ENCODE measurements at places on chromosomes 1 and 21. TPM values are rescaled to one million over a fixed set of nuclear protein-coding genes. Genes with fewer than 3 reads are reported as not detected.

- no peak for DNase-seq
Observed at GRCh38 chr1:46774297-46774696, 24.5 kb upstream of the CYP4B1 start.

DNA sequence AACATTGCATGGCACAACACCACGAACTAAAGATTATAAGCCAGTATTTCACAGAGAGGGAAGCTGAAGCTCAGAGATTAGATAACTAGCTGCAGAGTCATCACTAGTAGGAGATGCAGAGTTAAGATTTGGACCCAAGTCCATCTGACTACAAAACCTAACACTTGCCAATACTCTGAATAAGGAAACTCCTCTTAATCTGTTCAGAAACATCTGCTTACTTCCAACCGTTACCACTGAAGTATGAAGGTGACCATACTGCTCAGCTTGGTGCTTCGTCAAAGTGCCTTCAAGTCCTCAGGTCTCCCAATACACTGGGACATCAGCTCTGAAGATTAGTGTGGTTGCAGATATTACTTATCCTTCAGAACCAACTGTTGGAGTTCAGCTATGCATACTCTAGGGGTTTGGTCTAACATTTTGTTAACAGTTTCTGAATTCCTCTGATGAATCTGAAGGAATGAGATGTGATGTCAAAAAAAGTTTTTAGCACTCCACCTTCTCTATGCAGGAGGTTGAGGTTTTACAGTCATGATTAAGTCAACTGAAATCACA, 179.6 kb downstream of the TPR start:
- DNase-seq: no peak

GRCh38 chr1:57623791-57624538, 200.1 kb upstream of the DAB1 start:
- DNase-seq: no peak

DNA sequence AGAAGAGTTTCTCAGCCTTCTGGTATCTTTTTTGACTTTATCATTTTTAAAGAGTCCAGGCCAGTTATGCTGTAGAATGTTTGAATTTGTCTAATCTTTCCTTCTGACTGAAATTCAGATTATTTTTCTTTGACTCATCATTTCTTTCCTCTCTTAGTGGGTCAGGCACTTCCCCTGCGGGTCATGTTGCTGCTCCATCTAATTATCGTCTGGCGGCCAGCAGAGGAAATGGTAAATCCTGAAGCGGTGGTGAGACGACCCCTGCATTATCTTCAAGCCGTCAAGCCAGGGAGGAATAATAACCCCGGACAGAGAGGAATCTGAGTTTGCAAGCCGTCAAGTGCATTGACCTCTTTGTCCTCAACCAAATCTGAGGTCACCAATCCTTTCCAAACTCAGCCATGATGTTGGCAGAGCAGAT, 102.1 kb downstream of the ADSS2 start:
- DNase-seq: no peak

- no peak for DNase-seq
Observed at GRCh38 chr1:63405021-63405420, 37.6 kb downstream of the ALG6 start.

- DNase-seq: no peak
Observed at GRCh38 chr1:113981962-113982931, 3.0 kb downstream of the OLFML3 start.

DNA sequence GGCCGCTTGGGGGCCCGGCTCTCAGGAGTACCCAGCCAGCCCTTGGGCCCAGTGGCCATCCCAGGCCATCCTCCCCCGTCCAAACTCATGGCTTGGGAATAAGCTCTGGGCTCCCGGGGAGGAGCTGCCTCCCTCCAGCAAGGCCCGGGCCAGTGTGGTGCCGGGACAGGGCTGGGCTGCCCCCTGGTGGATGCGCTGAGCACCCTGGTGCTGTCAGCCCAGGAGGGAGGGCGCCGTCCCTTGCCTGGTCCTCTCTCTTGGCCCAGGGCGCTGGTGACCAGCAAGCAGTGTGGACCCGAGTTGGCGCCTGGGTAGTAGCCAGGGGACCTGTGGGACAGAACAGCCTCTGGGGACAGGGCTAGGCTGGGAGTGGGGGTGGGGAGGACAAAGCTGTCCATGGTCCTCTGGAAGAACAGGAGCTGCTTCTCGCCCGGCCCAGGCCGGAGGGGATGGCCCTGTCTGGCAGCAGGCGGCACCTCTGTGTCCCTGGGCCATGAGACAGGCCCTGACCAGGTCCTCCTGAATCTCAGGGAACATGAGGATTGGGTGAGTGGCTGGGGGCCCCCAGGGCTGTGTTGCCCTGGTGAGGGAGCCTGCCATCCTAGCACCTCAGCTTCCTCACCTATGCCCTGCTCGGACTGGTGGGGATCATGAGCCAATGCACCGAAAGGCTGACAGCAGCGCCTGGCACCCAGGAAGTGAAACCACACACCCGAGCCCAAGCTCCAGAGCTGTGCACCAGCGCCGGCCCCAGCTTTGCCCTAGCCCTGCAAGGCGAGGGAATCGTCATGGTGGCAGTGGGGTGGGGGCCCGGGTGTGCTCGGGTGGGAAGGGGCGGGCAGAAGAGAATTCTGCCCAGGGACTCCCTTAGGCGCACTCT, 9.4 kb downstream of the MORN1 start:
- peak; percentile 75 for DNase-seq

- DNase-seq: no peak
Observed at GRCh38 chr1:36653850-36654249, 171.1 kb upstream of the CSF3R start.

- DNase-seq: no peak
Observed at GRCh38 chr1:61181067-61182038, 99.0 kb downstream of the NFIA start.

DNA sequence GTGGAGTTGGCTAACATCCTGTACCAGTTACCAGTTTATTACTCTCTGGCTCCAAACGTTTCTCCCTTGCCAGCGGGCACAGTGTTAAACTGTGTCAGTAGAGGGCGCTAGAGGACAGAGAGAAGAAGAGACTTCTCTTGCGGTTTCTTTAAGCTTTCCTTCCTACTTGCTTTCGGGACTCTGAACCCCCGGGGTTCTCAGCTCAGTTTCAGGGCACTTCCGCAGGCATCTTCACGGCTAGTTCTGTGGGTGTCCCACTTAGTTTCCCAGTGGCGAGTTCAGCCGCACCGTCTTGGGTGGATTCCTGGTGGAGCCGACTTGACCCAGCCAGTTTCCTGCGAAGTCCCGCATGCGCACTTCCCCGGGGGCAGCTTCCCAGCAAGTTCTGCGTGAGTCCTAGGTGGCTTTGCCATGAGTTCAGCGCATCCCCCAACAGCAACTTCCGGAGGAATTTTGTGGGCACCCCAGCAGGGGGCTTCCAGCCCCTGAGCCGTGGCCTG, 37.9 kb upstream of the BTG2 start:
- DNase-seq: peak; percentile 78

DNA sequence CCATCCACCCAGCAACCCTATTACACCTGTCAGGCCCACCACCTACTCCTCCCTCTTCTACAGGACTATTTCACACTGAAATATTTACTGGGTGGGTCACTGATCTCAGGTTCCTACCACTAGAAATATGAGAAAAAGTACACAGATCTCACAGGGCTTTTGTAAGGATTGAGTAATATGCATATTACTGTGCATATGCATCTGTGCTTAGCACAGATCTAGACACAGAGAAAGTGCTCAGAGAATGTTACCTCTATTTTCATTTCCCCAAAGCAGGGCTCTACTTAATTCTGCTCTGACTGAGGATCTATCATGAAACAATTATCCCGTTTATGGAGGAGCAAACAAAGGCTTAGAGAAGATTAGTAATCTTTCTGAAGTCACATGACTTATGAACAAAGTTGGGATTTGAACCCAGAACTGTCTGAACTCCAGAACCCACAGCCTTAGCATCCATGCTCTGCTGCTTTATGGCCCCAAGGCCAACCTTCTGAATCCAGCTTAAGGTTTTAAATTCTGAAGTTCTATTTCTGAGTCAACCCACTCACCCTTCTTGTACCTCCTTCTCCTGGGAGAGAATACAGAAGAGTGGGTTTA, 11.8 kb downstream of the TSSK3 start:
- DNase-seq: no peak

- no peak for DNase-seq
Observed at GRCh38 chr21:15054606-15055239, 10.1 kb downstream of the NRIP1 start.

DNA sequence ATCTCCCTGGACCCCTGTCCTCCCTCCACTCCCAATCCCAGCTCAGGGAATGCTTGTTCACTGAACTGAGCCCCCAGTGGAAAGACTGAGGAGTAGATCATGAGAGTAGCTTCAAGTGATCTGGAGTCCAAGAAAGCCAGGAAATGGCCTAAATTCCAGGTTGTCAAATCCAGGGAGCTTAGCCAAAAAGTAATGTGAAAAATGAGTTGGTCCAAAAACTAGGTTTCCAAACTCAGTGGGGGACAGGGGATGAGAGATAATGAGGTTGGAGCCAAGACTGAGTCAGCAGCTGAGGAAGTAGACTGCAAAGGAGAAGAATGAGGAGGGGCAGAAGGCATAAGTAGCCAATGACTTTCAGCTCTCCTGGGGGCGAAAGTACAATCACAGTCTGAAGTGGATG, 284.1 kb upstream of the BEND5 start:
- DNase-seq: no peak

DNA sequence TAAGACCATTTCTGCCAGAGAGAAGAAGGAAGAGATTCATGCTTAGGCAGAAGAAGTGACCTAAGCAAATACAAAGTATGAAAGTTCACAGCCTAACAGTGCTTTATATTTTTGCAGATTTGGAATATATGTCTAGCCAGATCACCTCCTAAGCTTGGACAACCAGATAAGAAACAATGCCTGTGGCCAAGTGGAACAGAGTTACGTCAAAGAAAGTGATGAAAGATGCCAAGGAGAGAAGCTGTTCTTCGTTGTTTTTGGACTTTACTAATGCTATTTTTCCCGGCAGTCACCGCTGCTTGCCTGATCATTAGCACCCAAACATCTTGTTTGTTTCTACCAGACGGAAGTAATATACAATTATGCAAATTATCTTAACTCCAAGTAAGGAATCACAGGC, 489.2 kb upstream of the C1orf87 start:
- DNase-seq: no peak

DNA sequence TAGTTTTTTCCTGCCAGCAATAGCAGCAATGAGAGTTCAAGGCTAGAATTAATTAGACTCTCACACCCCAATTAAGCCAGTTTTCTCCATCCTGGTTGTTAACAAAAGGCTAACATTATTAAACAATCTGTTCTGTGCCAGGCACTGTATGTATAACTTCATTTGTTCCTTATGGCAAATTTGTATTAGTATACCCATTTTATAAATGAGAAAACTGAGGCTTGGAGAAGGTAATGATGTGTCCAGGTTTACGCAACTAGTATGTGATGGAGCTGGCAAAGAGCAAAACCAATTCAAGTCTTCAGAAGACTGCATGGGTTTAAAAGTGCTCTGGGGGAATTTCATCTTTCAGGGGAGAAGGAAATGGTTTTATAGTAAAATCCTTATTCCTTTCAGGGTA, 38.3 kb upstream of the SLC9A1 start:
- no peak for DNase-seq

DNA sequence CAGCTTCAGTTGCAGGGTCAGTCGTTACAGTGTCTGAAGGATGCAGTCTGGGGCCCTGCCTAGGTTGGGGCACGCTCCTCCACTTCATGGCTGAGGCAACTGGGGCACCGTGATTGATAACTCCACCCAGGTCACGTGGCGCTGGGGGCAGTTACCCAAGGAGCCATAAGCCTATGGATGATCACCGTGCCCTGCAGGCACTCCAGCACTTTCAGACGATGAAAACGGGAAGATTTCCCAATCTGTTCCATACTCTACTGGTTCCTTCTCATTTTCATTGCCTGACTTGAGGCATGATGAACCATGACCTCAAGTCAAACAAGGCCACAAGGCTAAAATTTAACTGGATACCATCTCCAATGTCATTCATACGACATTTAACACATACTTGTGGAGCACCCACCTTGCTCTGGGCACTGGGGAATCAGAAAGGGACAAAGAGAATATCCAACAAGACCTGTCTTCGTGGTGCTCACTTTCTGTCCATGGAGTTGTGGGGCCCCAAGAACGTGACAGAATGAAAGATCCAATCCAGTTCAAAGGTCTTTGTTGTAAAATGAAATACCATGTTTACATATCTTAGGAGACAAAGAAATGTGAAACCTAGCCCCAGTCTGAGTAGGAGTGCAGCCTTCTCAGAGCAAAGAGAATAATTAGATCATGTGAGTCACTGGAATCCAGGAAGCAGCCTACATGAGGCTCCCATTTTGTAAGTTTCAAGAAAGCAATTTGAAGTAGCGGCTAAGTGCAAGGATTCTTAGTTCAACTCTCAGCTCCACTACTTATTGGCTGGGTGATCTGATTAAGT, 39.4 kb upstream of the SPOCD1 start:
- DNase-seq: no peak

DNA sequence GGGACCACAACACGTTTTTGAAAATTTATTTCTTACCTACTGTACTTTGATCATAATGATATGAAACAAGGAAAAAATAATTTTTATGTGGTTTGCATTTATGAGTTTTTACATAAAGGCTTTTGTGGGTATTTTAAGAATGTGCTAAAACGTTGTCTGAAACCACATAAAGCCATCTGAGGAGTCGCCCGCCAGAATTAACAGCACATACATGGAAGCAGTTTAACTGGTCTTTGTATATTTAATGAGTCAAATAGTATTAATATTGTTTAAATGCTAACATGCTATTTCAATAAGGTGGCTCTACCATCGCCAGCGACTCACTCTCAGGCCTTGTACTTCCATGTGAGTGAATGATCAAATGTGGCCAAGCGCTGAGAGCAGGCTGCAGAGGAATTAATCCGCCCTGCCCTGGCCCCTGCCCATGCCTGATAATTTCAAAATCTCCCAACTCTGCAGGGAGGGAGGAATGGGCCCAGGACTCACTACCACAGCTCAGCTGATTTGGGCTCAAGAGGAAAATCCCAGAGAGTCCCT, 49.6 kb downstream of the SLC66A1 start:
- no peak for DNase-seq

DNA sequence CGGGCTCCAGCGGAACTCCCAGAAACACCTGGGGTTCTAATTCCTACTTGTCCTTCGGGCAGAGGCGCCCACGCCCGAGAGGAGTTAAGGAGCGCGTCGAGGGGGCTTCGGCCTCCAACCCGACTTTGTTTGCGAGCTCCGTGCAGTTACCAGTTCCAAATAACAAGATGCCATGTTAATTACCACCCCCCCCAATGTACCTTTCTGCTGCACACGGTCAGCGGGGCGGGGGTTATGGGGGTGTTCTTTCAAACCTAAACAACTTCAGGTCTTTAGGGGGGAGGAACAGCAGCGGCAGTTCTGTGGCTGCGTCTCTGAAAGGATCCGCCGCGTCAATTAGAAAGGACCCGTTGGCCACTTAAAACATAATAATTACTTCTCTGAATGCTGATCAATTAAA, 114.8 kb downstream of the PRDM16 start:
- DNase-seq: no peak

Gene GPR61
- total RNA-seq: not detected

Gene CRYAA
- not detected for total RNA-seq

Gene LORICRIN
- not detected for total RNA-seq

Gene NASP
- 243 TPM for total RNA-seq

Gene DTL
- 47.7 TPM for total RNA-seq

Gene UBL4B
- total RNA-seq: not detected

Gene B3GALT2
- total RNA-seq: 0.13 TPM

Gene NGF
- total RNA-seq: not detected

Gene SPOCD1
- total RNA-seq: 0.14 TPM

Data from activated T-cell treated with anti-CD3 and anti-CD28 coated beads, Interleukin-2, amount 50 U/mL, for 4 hours (primary cell).